Activated T-helper 17 cell treated with anti-CD3 and anti-CD28 coated beads, Interleukin-2, amount 50 U/mL, for 72 hours (primary cell): ENCODE measurements at places on chromosomes 2 and 18.

GRCh38 chr2:79612999-79613398 is 100.1 kb downstream of the CTNNA2 start:
- ATAC-seq, result no peak

GRCh38 chr2:122366969-122367645 is 611.7 kb downstream of the TSN start:
- ATAC-seq, result no peak

DNA sequence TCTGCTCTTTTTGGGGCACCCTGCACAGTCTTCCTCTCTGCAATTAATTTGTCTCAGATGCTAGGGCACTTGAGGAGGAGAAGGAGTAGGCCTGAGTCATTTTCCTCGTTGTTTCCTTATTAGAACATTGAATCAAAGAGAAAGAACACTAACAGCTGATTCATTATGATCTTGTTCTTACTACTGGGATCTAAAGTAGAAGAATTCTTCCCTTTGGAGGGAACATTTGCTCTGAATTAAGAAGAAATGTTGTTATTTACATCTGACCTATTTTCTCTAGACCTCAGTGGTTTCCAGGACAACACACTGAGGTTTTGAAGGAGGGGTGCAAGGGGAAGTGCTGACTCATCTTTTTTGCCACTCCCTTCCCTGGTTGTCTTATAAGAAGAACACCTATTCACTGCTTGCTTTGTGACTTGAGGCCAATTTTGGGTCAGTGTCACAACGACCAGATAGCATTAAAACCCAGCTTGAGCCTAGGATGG is 24.3 kb upstream of the STAT1 start:
- peak; percentile 90 for ATAC-seq

- ATAC-seq, result no peak
These were observed 41.7 kb upstream of the NABP1 start for GRCh38 chr2:191636235-191636543.

DNA sequence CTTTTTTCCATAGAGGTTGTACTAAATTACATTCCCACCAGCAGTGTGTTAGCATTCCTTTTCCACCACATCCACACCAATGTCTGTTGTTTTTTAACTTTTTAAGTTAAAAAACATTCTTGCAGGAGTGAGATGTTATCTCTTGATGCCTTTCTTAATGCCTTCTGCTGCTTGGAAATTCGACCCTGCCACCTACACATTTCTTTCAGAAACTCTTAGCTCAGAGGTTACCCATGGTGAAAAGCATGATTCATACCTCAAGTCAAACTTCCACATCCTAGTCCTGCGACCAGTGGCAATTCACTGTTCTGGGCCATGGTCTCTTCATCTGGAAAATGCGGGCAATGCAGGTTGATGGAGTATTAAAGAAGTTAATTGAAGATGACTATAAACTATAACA is 12.7 kb upstream of the HNMT start:
- peak; percentile 65 for ATAC-seq
